ENCODE measurements at places on chromosomes 2 and 18.

DNA sequence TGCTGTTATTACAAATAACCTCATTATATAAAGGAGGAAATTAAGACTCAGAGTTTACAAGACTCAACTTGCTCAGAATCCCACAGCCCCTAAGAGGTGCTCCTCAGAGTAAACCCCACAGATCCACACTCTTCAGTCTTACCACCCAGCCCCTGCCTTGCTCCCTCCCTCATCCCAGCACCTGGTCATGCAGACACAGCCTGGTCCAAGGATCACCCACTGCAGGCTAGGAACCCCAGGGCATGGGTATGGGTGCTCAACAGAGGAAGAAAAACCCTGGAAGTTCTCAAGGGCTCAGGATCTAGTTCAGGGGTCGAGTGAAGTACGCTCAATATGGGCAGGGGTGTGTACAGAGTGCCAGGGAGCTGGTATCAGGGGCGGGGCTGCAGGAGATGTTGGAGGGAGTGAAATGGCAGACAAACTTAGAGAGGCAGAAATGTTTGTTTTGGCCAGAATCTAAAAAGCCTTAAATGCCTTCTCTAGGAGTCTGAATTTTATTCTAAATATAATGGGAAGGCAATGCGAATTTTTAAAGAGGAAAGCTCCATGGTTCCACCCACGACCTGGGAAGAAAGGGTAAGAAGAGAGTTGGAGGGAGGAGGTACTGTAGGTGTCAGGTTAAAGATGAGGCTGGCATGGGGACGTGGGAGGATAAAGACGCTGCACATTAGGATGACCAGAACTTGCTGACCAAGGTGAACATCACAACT, 79.1 kb upstream of the MGAT4A start:
- DNase-seq, result no peak

- no peak for DNase-seq
Measured at GRCh38 chr18:29248805-29249204, 1071.9 kb upstream of the CDH2 start.

DNA sequence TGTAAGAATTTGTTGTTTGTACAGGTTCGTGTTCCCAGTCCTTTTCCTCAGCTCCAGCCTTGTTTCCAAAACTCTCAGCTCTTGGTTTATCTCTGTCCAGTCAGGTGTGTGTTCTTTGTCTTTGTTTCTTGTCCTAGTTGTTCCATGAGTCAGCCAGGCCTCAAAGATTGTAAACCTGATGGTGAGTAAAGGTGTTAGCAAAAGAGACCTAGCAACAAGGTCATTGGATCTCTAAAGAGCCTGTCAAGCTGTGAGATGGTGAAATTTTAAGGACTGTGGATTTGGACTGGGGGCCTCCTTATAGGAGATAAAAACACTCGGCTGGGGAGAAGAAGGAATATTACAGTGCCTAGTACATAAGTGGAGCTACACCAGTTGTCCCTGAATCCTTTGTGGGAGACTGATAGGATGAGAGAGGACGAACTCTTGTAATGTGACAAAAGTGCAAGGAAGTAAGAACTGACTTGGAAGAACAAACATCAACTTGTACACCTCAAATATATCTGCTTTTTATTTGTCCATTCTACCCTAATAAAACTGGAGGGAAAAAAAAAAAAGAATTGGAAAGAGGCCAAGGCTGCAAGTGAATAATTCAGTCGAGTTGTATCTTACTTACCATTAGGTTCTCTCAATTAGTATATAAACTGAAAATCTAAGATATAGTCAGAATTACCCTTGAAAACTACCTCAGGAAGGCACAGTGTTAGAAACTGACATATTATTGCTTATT, 37.2 kb downstream of the ITGA6 start:
- DNase-seq, result no peak

- DNase-seq, result no peak
Measured at GRCh38 chr2:80149991-80150390, 154.6 kb downstream of the LRRTM1 start.

DNA sequence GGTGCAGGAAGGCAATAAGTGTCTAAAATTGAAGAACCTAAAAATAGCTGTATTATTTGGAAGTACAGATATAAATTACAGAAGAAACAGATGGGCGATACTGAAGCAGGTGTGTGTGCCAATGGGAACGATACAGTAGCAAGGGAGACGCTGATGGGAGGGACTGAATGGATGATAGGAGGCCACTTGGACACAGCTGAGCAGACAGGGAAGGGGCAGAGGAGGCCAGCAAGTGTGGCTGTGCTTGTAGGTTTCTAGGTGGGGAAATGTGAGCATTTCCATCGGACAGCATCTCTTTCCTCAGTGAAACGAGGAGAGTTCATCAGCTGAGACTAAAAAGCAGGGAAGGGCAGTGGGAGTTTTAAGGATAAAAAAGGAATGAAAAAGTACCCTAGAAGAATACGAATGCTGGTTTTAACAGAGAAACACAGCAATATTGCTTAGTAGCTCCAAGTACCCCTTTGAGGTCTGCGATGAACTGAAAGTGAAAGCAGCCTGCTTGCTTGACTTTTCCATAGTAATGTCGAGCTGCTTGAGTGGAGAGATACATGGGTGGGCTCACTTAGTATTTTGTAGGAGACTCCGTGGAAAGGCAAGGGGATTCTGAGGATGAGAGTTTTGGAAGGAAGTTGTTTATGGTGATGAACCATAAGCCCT, 91.7 kb upstream of the EPC2 start:
- DNase-seq, result no peak

DNA sequence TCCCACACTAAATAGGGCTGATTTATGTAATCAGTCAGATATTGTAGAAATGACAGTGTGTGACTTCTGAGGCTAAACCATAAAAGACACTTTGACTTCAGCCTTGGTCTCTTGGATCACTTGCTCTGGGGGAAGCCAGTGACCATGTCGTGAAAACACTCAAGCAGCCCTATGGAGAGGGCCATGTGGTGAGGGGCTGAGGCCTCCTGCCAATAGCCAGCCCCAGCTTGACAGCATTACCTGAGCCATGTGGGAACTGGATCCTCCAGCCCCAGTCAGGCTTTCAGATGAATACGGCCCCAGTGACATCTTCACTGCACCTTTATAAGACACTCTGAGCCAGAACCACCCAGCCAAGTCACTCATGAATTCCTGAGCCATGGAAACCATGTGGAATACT, 20.8 kb downstream of the TNS1 start:
- no peak for DNase-seq

DNA sequence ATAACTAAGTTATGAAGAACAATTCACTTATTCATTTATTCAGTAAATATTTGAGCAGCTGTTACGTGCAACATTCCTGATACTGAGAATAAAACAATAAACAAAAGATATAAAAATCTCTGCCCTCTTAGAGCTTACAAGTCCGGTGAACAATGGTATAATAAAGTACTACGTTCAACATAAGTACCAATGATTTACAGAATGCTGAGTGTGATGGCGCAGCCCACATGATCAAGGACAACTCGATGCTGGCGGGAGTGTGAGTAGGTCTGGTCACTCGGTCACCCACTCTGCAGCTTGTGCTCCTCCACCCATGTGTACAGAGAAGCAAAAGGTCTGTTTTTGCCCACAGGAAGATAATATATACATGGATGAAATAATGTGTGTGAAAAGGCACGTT, 254.3 kb downstream of the BCL11A start:
- DNase-seq, result no peak

- DNase-seq, result no peak
Measured at GRCh38 chr2:232290668-232291067, 87.9 kb upstream of the ALPP start.

DNA sequence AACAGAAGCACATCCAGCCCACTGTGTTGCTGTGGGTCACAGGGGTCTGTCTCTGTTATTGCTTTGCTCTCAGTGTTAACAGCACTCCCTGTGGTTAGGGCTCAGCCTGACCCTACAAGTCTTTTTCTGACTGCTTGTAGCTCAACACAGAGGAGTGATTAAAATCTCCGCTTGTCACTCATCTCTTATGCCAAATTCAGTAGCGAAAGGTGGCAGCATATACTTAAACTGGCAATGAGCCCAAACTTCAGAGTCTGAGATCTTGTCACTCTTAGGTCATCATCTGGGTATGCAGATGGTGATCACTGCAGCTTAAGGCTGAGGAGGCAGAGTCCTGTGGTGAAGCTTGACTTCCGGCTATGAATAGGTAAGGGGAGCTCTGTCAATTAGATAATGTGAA, 63.3 kb upstream of the CSRNP3 start:
- DNase-seq, result peak; percentile 54

- no peak for DNase-seq
Measured at GRCh38 chr18:63444580-63444979, 22.3 kb upstream of the VPS4B start.
